Psoas muscle (tissue), 8 donors: ENCODE measurements at places on chromosomes 6 and 20. TPM values are rescaled to one million over a fixed set of nuclear protein-coding genes. Genes with fewer than 3 reads are reported as not detected.

The MOXD1 gene
- 0.58 TPM for total RNA-seq

The PNLDC1 gene
- total RNA-seq: 0.49 TPM

The YIPF3 gene
- total RNA-seq: 71.4 TPM

The TP53TG5 gene
- total RNA-seq: 0.69 TPM

The SLA2 gene
- 0.17 TPM for total RNA-seq

The SLC22A1 gene
- total RNA-seq: 2.7 TPM

The OPN5 gene
- not detected for total RNA-seq

The NRN1 gene
- 4.6 TPM for total RNA-seq

The SEMG1 gene
- not detected for total RNA-seq

The GDAP1L1 gene
- not detected for total RNA-seq

The BCL2L1 gene
- 58.1 TPM for total RNA-seq

The TRIM38 gene
- total RNA-seq: 7.3 TPM

The SIRPB2 gene
- 1.1 TPM for total RNA-seq

The ASIP gene
- not detected for total RNA-seq

The C20orf204 gene
- total RNA-seq: 0.69 TPM

The PI3 gene
- total RNA-seq: not detected

The FAM209B gene
- 0.66 TPM for total RNA-seq

The ZBTB12 gene
- 2.6 TPM for total RNA-seq
